HCT116 (cell line): ENCODE measurements at places on chromosomes 12 and 14. TPM values are rescaled to one million over a fixed set of nuclear protein-coding genes. Genes with fewer than 3 reads are reported as not detected.
A peak's percentile ranks its signal among the peaks of the same experiment; 100 is the strongest.

GRCh38 chr14:54739514-54739913 is 163.1 kb downstream of the GCH1 start:
- no peak for DNase-seq

DNA sequence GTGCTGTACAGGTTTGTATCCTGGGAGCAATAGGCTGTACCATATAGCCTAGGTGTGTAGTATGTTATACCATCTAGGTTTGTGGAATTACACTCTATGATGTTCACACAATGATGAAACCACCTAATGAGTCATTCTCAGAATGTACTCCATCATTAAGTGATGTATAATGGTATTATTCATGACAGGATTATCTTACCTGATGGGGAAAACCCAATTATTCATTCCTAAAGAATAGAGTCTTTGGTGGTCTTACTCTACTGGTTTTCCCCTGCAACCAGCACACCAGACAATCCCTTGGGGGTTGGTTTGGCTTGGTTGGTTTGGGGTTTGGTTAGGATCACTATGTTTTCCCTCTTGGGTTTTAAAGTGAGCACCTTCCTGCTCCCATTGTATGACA is 12.6 kb upstream of the OR10P1 start:
- DNase-seq, result no peak

DNA sequence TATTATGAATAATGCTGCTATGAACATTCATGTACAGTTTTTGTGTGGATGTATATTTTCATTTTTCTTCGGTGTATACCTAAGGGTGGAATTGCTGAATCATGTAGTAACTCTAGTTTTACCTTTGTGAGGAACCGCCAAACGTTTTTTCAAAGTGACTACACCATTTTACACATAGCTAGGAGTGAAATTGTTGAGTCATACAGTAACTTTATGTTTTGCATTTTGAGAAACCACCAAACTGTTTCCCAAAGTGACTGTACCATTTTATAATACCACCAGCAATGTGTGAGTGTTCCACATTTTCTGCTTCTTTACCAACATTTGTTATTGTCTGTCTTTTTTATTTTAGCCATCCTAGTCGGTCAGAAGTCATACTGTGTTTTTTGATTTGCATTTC is 3.1 kb upstream of the TPH2 start:
- no peak for DNase-seq

GRCh38 chr14:69129264-69129880 is 23.5 kb downstream of the DCAF5 start:
- peak; percentile 52 for DNase-seq

DNA sequence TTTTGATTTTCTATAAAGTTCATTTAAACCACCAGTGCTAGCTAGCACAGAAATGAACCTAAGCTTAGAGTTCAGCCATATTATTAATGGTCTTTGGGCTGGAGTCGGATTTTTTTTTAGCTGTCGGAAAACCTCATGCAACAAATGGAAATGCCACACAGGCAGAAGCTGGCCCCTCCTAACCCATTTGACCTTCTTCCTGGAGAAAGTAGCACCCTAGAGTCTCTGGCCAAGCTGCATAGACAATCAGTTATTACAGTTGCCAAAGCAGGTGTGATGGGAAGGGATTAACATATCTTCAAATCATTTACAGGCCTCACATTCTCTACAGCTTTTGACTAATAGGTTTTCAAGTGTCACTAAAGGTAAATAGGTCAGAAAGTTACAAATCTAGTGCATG is 49.4 kb downstream of the PTPRQ start:
- no peak for DNase-seq

The MYF6 gene
- total RNA-seq, result not detected
